Renal cortical epithelial cell (primary cell): ENCODE measurements at places on chromosomes 7 and 10. TPM values are rescaled to one million over a fixed set of nuclear protein-coding genes. Genes with fewer than 3 reads are reported as not detected.

The FXYD4 gene
- not detected in 2 replicates for total RNA-seq

The PDGFA gene
- total RNA-seq: 33.5 and 54.3 TPM in 2 replicates

DNA sequence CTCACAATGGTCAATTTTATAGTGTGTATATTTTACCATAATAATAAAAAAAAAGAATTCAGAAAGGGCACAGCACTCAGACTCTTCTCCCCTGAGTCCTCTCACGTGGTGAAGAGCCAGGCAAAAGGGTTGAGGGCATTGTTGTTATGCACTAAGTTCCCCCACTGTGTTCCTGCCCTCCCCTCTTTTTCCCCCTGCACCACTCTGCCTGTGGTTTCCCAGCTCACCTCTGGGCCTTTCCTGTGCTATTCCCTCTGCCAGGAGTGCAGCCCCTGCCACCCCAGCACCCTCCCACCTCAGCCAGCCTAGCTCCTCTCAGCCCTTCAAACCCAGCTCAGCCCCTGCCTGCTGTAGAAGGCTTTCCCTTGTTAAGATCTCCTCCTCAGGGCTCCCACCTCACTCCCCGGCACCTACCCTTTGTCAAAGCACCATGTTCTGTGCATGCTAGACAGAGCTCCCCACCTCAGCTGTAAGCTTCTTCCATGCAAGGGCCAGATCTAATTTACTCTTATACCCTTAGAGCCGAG is 108.5 kb downstream of the KCNMA1 start:
- no peak for DNase-seq

The UCMA gene
- total RNA-seq: not detected in 2 replicates

The ELFN1 gene
- total RNA-seq: 0.15 TPM in 1 of 2 replicates, not detected in the other

- DNase-seq: no peak
Observed at GRCh38 chr10:23253780-23254179, 61.7 kb downstream of the PTF1A start.

The ZNF365 gene
- total RNA-seq: 6.7 and 8.2 TPM in 2 replicates

The GPR26 gene
- not detected in 2 replicates for total RNA-seq

The ACTL6B gene
- not detected in 2 replicates for total RNA-seq

GRCh38 chr7:80146545-80147182 is 12.0 kb downstream of the GNAI1 start:
- no peak for DNase-seq

The BTBD16 gene
- total RNA-seq: 0.45 TPM in 1 of 2 replicates, not detected in the other

The CAMK1D gene
- total RNA-seq: 0.69 and 1.5 TPM in 2 replicates

The DKK1 gene
- total RNA-seq: 2.7 and 16.3 TPM in 2 replicates

- DNase-seq: no peak
Observed at GRCh38 chr7:33425395-33425794, 296.0 kb downstream of the BBS9 start.

The ZMIZ2 gene
- 7.5 and 22.7 TPM in 2 replicates for total RNA-seq

The SPDYE8 gene
- not detected in 2 replicates for total RNA-seq

The EPHA1 gene
- total RNA-seq: 4.8 and 13.7 TPM in 2 replicates

The BAZ1B gene
- 34.7 and 66.4 TPM in 2 replicates for total RNA-seq

The ZNHIT1 gene
- 51.5 and 160 TPM in 2 replicates for total RNA-seq

The SDK1 gene
- 6.3 and 30.9 TPM in 2 replicates for total RNA-seq

The ASB10 gene
- not detected in 2 replicates for total RNA-seq

The NEUROG3 gene
- not detected in 2 replicates for total RNA-seq

- DNase-seq: no peak
Observed at GRCh38 chr7:19397911-19398310, 252.7 kb upstream of the FERD3L start.

DNA sequence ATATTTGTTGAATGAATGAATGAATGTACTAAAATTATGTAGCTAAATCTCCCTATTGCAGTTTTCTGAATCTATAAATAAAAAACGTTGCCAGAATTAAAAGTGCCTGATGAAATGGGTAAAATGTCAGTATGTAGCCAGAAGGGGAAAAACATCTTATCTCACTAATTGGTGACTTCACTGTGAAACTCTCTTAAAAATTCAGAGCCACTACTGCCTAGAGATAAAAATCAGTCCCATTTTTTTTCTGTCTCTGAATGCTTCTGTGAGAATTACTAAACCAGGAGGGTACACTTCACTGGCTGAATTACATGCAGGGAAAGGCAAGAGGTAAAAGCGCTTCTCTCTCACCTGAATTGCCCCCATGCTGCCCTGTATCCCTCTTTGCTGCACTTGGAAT is 69.6 kb upstream of the HPS1 start:
- DNase-seq: no peak

GRCh38 chr7:116546054-116546453 is 21.2 kb downstream of the CAV1 start:
- no peak for DNase-seq

DNA sequence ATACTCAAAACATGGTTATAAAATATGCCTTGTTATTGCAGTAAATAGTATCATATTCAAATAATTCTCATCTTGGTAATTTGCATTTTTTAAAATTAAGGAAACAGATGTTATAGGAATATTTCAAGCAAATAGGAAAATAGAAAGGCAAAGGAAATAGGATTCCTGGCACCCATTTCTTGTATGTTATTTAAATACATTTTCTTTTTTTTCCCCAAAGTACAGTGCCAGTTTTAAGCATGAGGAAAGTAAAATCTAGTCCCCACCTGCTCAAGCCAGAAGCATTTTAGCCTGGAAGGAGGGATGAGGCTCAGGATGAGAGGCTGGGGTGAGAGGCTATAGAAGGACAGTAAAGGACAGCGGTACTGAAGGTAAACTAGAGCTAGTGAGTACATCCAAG is 38.1 kb downstream of the GNAT3 start:
- no peak for DNase-seq

- peak; percentile 29 for DNase-seq
Observed at GRCh38 chr7:68238204-68238805, 1241.7 kb downstream of the TYW1 start.

DNA sequence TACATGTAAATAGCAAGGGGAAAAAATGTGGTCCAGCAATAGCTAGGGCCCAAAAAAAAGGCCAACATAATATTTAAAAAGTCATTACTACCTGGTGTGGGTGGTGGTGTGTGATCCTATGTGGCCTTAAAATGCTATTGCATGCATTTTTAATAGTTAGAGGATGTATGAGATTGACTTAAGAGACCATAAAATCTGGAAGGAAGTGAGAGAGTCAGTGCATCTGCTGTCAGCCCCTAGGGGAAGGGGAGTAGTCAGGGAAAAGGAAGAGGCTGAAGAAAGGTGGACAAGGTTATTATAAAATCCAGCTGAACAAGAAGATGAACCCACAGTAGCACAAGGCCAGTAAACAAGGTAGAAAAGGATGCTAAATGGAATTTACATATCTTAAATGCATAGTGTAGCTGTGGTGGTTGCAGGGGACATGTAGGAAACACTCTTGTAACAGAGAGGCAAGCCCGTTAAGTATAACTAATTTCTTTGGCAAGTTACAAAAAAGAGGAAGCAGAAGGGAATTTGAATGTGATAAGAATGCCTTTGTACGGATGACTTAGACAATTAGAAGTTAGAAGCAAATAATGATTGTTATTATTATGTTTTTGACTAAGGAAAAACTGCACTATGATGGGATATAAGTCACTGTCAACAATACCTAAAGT is 11.9 kb upstream of the NDUFA5 start:
- no peak for DNase-seq

- no peak for DNase-seq
Observed at GRCh38 chr7:113793171-113793570, 125.6 kb downstream of the PPP1R3A start.

GRCh38 chr10:113631684-113632367 is 32.0 kb downstream of the NRAP start:
- DNase-seq: peak; percentile 20

The HIP1 gene
- 10.1 and 22.0 TPM in 2 replicates for total RNA-seq

DNA sequence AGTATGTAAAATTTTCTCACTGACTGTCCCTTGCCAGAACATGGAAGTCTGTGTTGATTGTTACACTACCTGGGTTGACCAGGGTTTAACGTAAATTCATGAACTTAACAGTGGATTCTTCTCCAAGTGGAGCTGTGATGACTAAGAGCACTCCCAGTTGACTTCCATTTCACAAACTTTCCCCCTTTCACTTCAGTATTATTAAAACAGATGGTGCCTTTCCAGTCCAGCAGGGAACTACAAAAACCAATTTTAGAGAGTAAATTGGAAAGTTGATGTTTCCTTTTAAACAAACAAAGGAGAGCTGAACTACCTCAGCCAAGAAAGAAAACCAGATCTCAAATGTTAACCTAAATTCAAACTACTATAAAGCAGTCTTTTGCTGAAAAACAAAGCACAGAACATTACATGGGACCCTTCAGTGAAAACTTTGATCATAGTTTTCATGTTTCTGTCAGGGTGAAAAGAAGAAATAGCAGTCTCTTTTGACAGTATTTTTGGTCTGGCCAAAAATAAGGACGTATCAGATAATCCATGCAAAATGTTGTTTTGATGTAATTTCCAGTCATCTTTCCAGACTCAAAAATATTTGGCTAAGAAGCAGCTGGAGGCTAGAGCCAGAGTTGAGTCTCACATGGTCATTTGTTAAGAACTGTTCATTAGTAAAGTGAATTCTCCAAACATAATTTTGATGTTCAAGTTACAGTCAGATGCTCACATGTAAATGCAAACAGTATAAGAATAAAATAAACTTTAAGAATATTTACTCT is 479.9 kb upstream of the AKR1E2 start:
- no peak for DNase-seq

The RBP3 gene
- not detected in 2 replicates for total RNA-seq
